Myometrial cell (primary cell): ENCODE measurements at places on chromosomes 5 and 9. TPM values are rescaled to one million over a fixed set of nuclear protein-coding genes. Genes with fewer than 3 reads are reported as not detected.

Gene RLN1
- not detected in 2 replicates for total RNA-seq

Gene PAPPA
- total RNA-seq = 5.5 and 7.3 TPM in 2 replicates

Gene SAP30L
- total RNA-seq = 18.2 and 54.8 TPM in 2 replicates

Gene CDO1
- total RNA-seq = 1.7 and 4.6 TPM in 2 replicates

Gene CTSV
- 0.86 and 1.2 TPM in 2 replicates for total RNA-seq

Gene MAMDC2
- total RNA-seq = 0.35 and 0.86 TPM in 2 replicates

Gene PRDM9
- not detected in 2 replicates for total RNA-seq

Gene PCDHA12
- not detected in 2 replicates for total RNA-seq

Gene TMEM167A
- total RNA-seq = 43.0 and 45.7 TPM in 2 replicates

Gene TXNDC8
- total RNA-seq = not detected in 2 replicates

Gene GABRA1
- total RNA-seq = not detected in 2 replicates

Gene NDST1
- total RNA-seq = 49.6 and 58.3 TPM in 2 replicates

Gene TOR4A
- 51.3 and 58.7 TPM in 2 replicates for total RNA-seq

Gene CYLC2
- not detected in 2 replicates for total RNA-seq

Gene SH2D3C
- under 0.01 TPM in 1 of 2 replicates, not detected in the other for total RNA-seq

Gene FOXD4
- not detected in 2 replicates for total RNA-seq

Gene CHSY3
- total RNA-seq = 2.9 and 5.0 TPM in 2 replicates

Gene ARID3C
- total RNA-seq = under 0.01 and 0.58 TPM in 2 replicates

Gene PHYHD1
- 5.5 and 9.7 TPM in 2 replicates for total RNA-seq
